ENCODE measurements at places on chromosomes 11 and 22.

GRCh38 chr11:121131656-121132055, 30.6 kb downstream of the TECTA start:
- no peak for DNase-seq

DNA sequence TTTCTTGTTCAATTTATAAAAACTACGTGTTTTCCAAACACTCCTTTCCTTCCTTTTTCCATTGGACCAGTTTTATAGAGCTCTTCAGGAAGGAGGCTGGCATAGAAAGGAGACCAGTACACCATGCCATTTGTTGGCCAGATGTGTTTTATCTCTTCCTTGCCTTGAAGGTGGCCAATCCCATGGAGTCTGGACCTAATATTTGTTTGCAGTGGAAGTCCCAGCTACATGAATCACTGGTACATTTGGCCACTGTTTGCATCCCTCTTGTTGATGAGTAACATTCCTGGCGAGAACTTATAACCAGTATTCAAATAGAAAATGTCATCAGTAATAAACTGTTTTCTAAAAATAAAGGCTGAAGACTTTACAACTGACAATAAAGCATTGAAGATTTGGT, 110.2 kb downstream of the ANO3 start:
- DNase-seq: no peak

- no peak for DNase-seq
Observed at GRCh38 chr11:23404225-23405160, 544.2 kb upstream of the CCDC179 start.

DNA sequence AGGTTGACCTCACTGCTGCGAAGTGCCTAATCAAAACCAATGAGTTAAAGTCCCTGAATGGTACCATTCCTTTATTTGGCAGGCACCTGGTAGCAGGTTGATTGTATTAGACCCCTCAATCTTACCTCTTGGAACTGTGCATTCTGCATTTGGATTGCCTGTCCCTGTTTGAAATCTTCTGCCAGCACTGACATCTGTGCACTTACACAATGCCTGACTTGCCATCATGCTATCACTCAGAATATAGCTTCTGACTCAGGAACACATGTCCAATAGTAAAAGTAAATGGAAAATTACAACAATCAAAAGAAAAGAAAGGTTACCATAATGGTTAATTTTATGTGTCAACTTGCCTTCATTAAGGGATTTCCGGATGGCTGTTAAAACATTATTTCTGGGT, 366.0 kb upstream of the PDGFD start:
- no peak for DNase-seq

DNA sequence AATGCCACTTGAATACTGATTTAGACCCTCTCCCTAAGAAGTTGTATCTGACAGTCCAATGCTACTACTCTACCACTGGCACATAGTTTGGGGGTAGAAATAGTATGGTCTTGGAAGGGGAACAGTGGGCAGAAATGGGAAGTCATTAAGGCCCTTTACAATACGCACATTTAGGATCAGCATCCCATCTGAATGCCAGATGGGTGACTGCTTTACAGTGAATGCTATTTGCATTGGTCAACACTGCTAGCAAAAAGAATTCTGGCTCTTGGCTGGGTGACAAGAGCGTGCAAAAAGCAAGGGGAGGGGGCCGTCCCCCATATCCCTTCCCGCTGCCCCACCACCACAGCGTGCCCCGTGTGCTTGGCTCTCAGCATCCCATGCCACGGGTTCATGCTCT, 104.7 kb upstream of the BID start:
- no peak for DNase-seq

- DNase-seq: no peak
Observed at GRCh38 chr11:106306942-106307341, 229.5 kb downstream of the AASDHPPT start.

- no peak for DNase-seq
Observed at GRCh38 chr11:92811341-92811740, 158.1 kb upstream of the MTNR1B start.

DNA sequence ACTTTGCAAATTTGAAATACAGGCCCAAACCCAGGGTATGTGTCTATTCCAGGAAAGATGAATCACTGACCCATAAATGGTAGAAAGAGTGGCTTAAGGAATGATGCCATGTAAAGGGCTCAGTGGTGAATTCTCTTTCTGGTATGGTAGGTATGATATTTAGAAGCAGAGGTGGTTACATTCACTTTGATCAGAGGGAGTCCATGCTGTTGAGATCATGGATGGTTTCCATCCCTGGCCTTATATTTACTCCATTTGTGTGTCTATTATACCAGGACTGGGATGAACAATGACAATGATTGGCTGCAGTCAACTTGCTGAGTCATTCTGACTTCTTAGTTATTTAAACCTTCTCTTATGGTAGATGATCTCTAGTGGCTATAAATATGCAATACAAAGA, 419.8 kb upstream of the LRRC4C start:
- DNase-seq: no peak

- no peak for DNase-seq
Observed at GRCh38 chr22:27848005-27848404, 46.4 kb upstream of the MN1 start.

DNA sequence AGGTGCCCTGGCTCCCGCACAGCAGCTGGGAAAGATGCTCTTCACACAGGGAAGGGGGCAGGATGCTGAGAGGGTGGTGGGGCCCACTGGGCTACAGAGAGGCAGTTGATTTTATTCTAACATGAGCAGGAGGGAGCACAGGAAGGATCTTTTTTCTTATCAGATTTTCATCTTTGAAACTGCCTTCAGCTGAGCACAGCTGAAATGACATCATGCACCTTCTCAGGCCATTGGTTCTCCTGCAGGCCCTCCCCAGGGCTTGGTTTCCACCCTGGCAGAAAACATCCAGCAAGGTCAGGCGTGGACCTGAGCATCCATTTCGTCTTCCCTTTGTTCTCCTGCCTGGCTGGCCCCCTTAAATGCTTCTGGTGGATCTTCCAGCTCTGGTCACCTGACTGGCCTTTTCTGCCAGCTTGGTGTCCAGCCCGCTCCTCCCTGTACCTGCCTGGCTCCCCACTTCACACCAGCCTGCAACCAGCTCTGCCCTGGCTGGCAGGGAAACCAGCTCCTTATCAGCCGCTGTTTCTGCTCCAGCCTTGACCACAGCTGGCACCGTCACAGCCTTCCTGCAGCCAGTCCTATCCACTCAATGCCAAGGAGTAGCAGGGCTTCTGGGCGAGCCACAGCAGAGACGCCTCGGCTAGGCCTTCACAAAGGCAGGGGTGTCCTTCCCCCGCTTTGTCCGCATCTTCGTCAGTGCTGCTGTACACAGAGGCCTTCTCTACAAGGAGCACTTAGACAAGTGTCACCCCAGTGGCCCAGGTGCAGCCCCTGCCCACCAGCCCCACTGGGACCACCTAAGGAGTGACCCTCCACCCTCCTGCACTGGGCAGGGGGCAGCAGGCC, 36.5 kb downstream of the TOM1 start:
- DNase-seq: no peak

DNA sequence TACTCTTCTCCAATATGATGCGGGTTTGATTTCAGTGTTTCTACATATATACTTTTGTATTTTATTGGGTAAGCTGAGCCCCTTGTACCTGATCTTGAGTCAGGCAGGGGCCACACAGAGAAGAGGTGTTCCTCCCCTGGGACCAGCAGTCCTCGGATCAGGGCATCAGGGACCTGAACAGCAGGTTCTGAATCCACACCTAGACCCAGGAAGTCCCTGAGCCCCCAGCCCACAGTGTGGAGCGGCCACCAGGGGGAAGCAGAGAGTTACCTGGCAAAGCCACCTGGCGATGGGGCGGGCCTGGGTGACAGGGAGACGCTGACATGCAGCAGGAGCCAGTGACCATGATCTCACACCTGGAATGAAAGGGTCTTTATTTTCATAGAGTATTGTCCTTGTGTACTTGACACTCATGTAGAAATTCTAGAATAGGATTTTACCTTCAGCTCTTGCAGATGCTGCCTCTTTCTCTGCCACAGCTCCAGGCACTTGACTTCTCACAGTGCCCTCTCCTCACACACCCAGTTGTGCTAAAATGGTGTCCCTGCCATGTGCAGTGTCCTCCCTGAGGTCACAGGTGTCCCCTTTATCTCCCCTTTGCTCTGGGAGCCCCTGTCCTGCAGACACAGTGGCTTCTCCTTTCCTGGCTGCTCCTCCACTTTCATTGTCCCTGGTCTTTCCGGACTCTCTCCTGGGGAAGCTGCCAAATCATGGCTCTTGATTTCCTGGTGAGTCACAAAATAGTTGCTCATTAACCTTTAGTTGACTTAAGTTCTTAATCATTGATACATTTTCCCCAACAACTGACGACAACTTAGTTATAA, 48.5 kb downstream of the GGTLC2 start:
- peak; percentile 12 for DNase-seq

DNA sequence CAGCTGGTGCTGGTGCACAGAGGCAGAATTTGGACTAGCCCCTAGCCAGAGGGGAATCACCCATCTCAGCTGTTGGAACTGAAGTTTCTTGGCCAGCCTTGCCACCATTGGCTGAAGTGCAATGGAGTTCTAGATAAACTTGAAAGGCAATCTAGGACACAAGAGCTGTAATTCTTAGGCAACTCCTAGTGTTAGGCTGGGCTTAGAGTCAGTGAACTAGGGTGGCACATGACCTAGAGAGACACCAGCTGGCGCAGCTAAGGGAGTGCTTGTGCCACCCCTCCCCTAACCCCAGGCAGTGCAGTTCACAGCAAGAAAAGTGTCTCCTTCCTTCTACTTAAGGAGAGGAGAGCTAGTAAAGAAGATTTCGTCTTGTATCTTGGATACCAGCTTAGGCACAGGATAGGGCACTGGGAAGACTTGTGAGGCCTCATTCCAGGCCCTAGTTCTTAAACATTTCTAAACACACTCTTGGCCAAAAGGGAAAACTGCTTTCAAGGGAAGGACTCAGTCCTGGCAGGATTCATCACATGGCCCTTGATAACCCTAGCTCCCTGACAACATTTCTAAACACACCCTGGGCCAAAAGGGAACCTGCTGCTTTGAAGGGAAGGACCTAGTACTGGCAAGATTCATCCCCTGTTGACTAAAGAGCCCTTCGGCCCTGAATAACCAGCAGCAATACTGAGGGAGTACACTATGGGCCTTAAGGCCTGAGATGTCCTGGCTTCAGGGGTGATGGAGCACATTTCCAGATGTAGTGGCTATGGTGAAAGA, 53.4 kb downstream of the XRRA1 start:
- DNase-seq: no peak

- no peak for DNase-seq
Observed at GRCh38 chr11:76190376-76190775, 15.9 kb downstream of the WNT11 start.

DNA sequence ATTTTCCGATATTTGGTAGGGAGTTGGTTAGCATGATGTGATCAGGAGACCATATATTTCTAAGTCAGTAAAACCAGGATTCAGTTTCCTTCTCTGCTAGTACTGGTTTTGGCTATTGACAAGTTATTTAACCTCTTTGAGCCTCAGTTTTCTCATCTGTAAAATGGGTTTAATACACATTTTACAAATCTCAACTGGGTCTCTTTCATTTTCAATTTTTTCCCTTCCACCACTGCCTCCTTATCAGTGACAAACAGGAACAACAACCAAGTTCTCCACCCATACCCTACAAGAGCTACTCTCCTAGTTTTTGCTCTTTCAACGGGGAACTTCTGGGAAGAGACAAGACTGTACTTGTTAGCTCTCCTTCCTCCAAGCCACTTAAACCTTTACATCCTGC, 6.2 kb upstream of the APLP2 start:
- no peak for DNase-seq

GRCh38 chr22:38317122-38317994, at the start of gene CSNK1E:
Gene CSNK1E, minus strand, starts transcription at chr22:38317433. Its CDS starts 3,276 bp downstream, at chr22:38314157.
- peak; percentile 34 for DNase-seq

- DNase-seq: no peak
Observed at GRCh38 chr11:115924744-115925567, 420.7 kb upstream of the CADM1 start.

- no peak for DNase-seq
Observed at GRCh38 chr22:25818541-25818940, 76.6 kb downstream of the MYO18B start.

GRCh38 chr22:27154717-27155116, 497.3 kb downstream of the MIAT start:
- DNase-seq: no peak

DNA sequence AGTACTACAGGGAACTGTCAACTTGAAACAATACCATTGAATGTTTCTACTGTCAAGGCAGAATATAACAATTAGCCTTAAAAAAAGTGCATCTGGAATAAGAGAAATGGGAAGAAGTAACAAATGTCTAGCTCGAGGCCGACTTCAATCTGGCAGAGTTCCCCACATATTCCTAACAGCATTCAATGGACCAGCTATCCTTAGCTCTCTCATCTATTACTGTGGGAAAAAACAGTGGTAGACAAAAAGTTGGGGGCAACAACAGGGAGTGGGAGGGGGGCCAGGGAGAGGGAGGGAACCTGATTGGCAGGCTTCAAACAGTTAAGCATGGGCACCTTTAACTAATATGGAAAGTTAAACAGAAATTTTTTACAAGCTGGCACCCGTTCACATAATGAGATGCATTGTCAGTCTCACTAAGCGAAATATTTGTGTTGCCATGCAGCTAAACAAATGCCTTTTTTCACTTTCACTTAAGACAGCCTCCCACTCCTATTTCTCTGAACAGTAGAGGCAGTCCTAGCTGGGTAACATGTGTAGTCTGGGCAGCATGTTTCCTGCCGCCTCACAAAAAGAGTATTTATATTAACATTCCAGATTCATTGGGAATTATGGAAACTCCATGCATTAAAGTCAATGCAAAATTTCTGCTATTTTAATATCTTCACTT, 62.2 kb upstream of the SOX6 start:
- no peak for DNase-seq
